Stimulated activated CD4-positive, alpha-beta T cell treated with anti-CD3 and anti-CD28 coated beads, Interleukin-2, amount 100 ng/mL, for 24 hours (primary cell): ENCODE measurements at places on chromosomes 3 and 15.

DNA sequence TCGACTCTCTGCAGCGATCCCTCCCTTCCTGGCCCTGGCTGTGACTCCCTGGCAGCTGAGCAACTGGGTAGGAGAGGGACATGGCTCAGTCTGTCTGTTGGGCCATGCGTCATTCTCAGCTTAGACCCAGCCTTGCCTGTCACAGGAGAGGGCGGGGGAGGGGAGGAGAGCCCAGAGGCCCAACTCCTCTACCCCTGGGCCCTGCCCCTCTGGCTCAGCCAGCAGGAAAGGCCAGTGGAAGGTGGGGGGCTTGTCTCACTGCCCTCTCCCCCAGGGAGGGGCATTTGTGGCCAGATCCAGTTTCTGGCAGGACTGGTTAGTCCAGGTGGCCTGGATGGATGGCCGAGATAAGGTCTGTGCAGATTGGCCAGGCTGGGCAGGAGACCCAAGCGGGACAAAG lies 31.6 kb downstream of the DNAJB8 start:
- no peak for DNase-seq

- no peak for DNase-seq
Observed at GRCh38 chr3:192092388-192093005, 631.5 kb downstream of the PYDC2 start.

DNA sequence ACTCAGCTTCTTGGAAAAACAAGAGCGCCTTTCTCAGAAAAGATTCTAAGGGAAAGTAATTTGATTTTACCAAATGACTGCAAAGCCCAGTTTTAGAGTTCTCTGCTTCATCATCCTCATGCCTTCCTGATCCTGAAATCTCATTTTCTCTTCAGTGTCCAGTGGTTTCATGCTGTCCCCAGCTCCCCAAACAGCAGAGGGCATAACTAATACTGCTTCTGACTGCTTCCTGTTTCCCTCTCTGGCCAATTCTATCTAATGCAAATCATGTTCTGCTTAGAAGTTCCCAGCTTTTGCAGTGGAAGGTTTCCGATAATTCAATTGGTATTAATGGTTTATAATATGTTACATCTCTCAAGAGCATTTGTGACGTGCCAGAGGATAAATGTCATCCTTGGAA lies 161.1 kb downstream of the CLSTN2 start:
- DNase-seq, result no peak

GRCh38 chr3:14701676-14702075 lies 26.7 kb downstream of the C3orf20 start:
- DNase-seq, result no peak

DNA sequence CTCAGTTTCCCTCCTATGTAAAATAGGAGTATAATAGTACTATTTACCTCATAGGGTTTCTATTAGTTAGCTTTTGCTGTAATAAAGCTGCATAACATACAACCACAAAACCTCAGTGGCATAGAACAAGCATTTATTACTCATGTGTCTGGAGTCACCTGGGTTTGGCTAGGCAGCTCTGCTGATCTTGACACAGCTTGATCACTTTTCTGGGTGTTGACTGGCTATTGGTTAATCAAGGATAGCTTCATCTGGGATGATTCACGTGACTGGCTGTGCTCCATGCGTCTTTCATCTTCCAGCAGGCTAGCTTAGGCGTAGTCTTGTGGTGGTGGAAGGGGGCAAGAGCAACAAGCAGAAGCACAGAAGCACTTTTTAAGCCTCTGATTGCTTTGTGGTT lies 112.6 kb downstream of the SQOR start:
- no peak for DNase-seq

GRCh38 chr3:108552267-108553159 lies 36.7 kb downstream of the CIP2A start:
- no peak for DNase-seq

DNA sequence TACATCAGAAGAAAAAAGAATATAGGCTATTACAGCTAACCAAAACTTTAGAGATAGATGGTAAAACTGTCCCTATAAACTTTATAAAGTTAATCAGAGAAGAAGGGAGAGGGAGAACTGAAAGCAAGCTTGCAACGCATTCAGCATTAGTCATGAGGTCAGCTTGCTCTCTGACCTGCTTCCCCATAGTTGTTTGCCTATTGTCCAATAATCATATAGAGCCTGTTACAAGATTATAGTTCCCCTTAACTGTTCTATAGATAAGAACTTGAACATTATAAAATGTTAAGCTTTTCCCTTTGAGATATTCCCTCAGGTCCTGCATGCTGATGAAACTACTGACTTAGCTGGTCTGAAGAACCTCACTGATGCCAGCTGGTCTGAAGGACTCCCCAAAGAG lies 74.5 kb downstream of the CPNE4 start:
- DNase-seq, result no peak

DNA sequence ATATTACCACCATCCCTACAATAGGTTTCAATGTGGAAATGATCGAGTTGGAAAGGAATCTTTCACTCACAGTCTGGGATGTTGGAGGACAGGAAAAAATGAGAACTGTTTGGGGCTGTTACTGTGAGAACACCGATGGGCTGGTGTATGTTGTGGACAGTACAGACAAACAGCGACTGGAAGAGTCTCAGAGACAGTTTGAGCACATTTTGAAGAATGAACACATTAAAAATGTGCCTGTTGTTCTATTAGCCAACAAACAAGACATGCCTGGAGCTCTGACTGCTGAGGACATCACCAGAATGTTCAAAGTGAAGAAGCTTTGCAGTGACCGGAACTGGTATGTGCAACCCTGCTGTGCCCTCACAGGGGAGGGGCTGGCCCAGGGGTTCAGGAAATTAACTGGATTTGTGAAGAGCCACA lies 510 bp downstream of the ARL14 start:
- DNase-seq, result no peak

GRCh38 chr15:47434596-47434995 lies 282.7 kb upstream of the SEMA6D start:
- DNase-seq, result no peak

- no peak for DNase-seq
Observed at GRCh38 chr3:40663280-40663679, 138.5 kb downstream of the ZNF621 start.

DNA sequence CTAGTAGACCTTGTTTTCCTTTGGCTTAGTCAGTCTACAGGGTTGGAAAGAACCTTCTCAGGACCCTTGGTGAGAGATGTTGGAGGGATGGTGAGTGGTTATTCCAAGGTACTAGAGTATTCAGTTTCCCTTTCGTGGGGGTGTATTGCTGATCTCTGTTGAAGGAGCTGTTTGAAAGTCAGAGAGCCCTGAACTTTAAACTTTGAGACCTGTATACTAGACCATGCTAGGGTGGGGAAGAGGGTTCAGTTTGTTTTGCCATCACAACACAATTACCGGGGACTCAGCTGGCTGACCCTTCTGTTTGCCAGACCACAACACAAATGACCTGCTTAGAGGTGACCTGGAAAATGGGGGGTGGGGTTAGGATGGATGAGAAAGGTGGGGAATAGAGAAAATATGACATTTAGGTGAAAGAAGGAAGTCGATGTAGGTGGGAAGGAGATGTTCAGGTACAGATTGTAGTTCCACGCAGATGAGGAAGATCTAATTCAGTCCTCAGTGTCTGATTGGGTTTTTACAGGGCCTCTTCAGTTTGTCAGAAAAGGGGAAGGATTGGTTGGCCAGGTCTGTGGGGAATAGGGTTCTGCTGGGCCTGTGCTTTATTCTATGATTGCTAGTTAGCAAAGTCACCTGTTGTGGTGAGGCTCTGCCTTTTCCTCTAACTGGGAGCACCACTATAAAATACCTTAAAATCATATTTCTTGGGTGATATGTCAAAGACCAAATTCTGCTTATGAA lies 6.8 kb downstream of the UBE2E2 start:
- DNase-seq, result no peak

DNA sequence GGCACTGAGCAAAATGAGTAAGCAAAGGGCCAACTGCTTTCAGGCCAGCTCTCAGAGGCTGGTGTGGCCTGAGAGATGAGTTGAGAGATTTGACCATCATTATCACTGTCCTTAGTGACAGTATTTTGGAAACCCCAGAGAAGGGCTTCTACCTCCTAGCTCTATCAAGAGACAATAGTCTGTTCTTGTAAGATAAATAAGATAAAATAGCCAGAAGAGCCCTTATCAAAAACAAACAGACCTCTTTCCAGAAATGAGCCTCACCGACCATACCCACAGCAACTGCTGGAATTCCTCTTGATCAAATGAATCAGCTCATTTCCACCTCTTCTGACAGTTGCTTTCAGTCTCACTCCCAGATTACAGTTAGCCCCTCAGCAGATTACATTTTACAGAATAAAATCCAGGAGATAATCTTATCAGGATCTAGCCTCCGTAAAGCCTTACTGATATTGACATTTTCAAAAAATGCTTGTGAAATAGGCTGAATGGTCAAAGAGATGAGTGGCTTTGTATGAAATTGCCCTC lies 4.5 kb downstream of the HDC start:
- DNase-seq, result no peak

- no peak for DNase-seq
Observed at GRCh38 chr3:149428087-149428486, 46.4 kb upstream of the TM4SF4 start.

DNA sequence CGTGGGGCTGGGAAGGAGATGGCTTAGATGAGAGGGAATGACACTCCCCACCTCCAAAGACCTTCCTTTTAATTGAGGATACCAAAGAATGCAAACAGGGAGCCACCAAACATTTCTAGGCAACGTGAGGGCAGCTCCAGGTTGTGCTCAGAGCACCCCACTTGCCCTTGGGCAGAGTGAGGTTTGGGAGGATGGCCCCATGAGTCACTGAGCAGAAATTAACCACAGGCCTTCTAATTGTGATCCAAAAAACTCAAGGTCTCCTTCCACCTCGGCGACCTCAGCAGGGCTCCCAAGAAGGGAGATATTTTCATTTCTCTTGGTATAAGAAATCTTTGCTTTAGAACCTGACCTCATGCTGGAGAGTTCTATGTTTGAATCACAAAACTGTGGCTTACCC lies 305.0 kb upstream of the TPM1 start:
- no peak for DNase-seq

DNA sequence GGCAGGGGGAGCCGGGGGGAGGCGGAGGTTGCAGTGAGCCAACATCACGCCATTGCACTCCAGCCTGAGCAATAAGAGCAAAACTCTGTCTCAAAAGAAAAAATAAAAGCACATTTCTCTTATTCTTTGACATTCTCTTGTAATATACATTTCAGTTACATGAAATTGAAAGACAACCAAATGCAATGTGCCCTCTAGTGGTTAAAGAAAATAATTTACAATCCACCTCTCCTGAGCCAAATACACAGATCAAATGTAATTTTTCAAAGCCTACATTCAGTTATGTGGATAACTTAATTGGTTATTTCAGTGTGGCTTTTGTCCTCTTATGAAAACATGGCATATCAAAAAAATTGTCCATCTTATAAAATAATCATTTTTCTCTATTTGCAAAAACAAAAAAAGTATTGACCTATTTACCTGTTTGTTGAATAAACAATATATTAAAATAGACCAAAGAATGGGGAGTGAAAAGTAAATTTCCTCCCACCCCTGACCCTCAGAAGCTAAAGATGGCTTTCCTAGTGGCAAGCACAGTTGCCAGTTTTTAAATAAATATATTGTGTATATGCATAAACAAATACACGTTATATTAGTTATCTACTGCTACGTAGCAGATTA lies 14.2 kb upstream of the U2SURP start:
- no peak for DNase-seq

- DNase-seq, result no peak
Observed at GRCh38 chr15:56184516-56184915, 59.2 kb downstream of the RFX7 start.

GRCh38 chr3:174541708-174542315 lies 317.3 kb upstream of the NAALADL2 start:
- DNase-seq, result no peak

DNA sequence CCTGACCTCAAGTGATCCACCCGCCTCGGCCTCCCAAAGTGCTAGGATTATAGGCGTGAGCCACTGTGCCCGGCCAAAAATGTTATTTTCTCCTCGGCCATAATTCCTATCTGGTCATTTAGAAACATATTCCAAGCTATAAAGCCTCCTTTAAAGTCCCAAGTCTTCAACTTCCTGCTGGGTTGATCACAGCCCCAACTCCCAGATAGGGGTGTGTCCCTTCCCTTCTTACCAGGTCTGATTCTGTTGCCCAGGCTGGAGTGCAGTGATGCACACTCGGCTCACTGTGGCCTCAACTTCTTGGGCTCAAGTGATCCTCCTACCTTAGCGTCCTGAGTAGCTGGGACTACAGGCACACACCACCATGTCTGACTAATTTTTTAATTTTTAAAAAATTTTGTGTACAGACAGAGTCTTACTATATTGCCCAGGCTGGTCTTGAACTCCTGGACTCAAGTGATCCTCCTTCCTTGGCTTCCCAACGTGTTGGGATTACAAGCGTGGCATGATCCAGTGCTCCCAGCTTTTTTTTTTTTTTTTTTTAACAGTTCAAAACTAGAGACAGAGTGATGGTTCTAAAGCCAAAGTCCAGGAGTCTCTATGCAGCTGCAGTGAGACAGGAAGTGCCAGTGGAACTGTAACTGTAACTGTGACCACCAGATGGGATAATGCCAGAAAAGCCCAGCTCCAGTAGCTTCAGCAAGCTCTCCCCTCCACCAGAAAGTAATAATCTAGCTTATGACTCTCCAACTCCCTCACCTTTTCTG lies 8.2 kb upstream of the PRKAR2A start:
- no peak for DNase-seq

GRCh38 chr15:63833021-63833696 lies 589 bp downstream of the HERC1 start:
- peak; percentile 42 for DNase-seq

DNA sequence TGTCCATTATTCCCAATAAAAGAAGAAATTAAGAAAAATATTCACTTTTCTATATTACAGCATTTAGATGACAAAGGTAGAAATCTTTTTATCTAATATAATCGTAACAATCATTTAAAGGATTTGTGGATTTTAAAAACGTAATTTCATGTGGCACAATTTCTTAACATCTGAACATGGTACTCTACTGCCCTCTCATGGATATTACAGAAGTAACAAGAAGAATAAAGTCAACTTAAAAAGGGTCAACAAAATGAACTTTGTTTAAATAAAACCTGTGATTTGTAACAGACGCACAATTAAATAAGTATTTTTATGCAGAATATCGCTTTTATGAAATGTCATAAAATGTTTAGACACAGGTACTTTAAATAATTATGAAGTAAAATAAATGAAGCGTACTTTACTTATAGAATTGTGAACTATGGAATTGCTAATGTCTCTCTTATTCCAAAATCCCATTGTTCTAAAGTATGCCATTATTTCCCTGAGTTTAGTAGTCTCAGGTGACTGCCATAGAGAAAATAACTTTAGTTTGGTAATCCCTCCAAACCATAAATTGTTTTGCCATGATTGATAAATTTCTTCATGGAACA lies 366.8 kb upstream of the ZNF385D start:
- DNase-seq, result no peak

GRCh38 chr15:59548501-59549226 lies 62.9 kb upstream of the GCNT3 start:
- DNase-seq, result no peak

- DNase-seq, result no peak
Observed at GRCh38 chr15:48577469-48577868, 68.0 kb downstream of the FBN1 start.

DNA sequence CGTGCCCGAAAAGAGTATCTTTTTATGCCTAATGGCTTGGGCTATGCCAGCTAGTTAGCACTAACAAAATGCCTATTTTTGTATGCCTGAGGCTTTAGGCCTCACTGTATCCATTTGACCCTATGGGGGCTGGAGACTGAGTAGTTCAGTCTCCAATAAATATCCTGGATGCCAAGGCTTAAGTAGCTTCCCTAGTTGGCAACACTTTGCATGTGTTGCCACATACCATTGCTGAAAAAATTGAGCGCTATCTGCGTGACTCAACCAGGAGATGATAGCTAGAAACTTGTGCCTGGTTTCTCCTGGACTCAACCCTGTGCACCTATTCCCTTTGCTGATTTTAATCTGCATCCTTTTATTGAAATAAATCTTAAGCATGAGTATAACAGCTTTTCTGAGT lies 58.4 kb upstream of the ATP2C1 start:
- no peak for DNase-seq
